ENCODE measurements at places on chromosomes 16 and 17.

GRCh38 chr17:33667052-33667509, 374.0 kb upstream of the ASIC2 start:
- DNase-seq: no peak

DNA sequence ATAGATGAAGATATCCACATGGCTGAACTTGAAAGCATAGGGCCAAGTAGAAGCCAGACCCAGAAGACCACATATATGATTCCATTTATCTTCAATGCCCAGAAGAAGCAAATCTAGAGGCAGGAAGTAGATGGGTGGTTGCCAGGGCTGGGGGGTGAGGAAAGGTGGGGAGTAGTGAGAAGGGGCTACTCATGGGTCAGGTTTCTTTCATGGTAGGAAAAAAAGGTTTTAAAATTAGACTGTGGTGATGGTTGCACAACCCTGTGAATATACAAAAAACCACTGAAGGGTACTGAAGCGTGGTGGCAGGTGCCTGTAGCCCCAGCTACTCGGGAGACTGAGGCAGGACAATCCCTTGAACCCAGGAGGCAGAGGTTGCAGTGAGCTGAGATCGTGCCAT, 5.4 kb downstream of the CD2BP2 start:
- DNase-seq: no peak

GRCh38 chr16:4414187-4414917, 2.0 kb downstream of the CORO7 start:
- no peak for DNase-seq

DNA sequence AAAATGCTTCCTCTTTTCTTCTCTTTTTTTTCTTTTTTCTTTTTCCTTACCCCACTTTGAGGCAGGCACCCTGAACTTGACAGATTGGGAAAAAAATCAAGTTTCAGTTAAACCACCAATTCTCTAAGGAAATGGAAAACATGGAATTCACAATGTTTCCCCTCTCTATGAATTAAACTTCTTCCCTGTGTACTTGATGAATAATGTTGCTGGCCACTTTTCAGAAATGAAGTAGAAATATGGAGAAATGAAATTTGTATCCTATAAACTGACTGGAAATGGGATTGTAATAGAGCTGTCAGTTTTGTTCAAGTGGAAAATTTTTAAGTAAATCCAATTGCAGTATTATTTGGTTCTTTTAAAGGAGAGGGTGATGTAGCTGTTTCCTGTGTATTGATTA, 129.8 kb downstream of the CLEC16A start:
- DNase-seq: no peak

DNA sequence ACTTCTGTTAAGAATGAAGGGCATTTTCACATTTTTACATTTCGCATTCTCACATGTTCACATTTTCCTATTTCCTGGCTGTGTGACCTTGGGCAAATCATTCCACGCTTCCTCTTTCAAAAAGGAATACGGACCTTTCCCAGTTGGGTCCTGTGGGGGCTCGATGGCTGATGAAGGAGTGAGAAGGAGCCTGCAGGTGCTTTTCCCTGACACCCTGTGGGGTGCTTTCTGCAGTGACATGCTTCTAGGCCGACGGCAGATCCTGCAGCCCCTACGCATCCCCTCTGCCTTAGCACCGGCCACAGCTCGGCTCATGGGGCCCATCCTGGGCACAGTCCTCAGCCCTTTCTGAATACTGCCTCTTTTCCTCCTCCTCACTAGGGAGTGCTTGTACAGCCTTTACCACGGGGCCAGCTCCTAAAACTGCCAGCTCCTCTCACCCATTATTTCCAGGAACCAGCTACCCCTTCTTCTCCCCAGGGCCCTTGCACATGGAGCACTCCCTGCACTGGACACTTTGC, 91.0 kb downstream of the FOXL1 start:
- no peak for DNase-seq

GRCh38 chr17:18321309-18321708, 6.2 kb downstream of the SMCR8 start:
- no peak for DNase-seq

GRCh38 chr17:74749279-74750038, 1.0 kb downstream of the NHERF1 start:
- no peak for DNase-seq

DNA sequence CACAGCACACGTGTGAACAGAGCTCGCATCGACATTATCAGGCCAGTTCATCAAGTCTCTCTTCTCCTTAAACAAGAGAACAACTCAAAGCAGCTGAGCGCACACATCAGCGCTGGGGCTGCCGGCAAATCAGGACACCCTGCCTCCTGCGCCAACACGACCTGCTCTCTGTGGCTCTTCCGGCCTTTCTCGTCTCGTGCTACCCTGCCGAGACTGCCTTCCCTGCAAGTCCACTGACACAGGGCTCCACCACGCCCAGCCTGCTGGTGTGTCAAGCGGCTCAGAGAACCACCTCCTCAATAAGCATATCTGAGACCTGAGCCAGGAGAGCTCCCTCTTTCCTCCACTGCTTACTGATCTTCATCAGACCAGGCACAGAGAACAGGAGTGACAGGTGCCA, 96.9 kb downstream of the ZNF778 start:
- no peak for DNase-seq

GRCh38 chr16:88014252-88014781, 63.1 kb downstream of the BANP start:
- no peak for DNase-seq

DNA sequence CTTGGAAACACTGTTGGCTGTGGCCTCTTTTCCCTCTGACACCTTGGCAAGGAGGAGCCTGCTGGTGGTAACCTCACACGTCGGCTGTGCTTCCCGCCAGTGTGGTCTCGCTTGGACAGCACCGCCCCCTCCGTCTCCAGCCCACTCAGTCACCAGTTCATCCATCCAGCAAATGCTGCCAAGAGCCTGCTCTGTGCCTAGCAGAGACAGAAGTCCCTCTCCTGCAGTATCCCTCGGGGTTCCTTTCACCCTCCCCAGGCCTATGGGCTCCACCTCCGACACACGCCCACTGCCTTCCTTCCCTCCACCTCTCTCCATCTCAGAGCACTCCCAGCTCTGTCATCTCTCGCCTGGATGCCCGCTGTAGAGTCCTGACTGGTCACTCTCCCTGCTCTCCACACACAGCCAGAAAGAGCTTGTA, 12.3 kb downstream of the CACNG4 start:
- no peak for DNase-seq

DNA sequence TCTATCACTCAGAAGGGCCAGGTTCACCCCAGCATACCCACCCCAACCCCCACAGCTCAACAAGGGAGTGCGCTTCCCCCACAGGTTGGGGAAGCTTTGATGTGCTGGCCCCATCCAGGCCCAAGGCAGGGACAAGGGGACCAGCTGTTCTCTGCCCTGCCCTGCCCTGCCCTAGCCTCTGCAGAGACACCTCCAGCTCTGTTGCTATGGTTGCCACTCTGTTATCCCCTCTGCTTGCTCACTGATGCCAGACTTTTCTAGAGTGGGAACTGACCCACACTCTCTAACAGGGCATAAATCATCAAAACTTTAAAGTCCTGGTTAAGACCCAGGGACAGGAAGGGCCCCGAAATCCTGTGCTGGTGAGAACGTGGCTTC, 50.4 kb upstream of the ENPP7 start:
- no peak for DNase-seq

DNA sequence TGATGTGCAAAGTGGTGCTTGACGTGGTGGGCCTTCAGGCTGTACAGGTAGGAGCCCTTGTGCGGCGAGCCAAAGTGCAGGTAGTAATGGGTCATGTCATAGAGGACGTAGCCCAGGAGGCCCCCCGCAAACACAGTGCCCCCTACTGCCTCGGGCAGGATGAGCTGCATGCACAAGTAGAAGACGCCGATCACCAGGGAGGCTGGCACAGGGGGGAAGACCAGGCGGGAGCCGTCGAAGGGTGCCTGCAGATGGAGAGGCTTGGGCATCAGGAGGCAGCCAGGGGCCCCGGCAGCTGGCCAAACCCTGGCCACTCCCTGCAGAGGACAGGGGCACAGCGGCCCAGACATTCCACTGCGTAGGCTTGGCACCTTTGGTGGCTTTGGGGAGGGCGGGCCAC, 15.7 kb upstream of the MLKL start:
- DNase-seq: no peak

- DNase-seq: no peak
These were observed 91.1 kb downstream of the RPA1 start for GRCh38 chr17:1920948-1921351.

Measured in NCI-H524 treated with DMSO at 0.1 percent for 48 hours (cell line).